ENCODE measurements at places on chromosomes 6 and 20.

DNA sequence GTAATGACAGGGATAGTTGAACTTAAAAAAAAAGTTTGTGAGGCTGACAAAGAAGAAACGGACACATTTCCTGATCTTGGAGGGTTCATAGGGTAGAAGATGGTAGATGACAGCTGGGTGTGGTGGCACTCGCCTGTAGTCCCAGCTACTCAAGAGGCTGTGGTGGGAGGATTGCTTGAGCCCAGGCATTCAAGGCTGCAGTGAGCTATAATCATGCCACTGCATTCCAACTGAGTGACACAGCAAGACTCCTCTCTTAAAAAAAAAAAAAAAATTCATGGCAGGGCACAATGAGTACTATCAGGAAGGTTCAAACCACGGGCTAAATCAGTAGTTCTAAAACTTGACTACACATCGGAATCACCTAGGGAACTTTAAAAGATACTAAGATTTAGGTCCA, 2.0 kb upstream of the MICA start:
- DNase-seq = peak; percentile 43

DNA sequence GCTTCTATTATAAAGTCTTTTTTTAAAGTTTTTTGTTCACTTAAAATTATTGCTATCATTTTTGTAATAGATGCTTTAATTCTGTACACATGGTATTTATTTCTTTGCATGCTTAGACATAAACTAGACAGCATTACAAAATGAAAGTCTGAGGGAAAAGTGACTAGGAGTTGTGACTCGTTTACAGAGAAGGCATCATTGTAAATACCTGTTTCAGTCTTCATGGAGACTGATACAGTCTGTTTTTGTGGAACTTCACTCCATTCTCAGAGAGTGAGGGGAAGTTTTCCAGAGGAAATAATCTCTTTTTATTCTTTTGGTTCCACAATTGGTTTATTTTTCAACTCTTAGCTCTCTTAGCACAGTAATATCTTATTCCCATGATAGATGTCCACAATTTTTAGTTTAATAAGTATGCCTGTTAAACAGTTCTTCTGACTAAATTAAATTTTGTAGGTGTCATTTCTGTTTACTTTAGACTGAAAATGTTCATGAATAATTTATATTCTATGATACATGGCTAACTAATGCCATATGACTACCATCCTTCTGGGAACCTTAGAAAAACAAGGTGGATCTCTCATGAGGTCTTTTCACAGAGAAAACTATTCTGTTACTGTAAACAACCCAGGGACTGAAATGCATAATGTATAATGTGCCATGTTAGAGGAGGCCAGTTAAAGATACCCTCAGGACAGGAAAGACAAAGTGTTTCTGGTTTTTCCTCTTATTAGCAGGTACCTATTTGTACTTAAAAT, 69.2 kb downstream of the MYO6 start:
- no peak for DNase-seq

DNA sequence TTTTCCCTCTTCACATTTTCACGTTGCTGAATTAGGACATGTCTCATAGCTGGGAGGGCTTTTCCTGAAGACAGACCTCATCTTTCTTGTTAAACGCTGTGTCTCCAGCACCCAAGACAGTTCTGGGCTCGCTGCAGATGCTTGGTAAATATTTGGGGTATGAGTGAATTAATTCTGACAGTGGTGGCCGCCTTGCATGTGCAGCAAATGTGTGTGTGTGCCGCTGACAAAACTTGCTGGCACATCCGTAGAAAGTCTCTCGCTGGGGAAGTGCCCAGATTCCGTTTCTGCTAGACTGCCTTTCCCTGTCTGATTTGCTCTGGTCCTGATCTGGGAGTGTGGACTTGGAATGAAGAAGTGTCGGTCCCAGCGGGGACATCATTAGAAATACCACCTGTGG, 48.2 kb upstream of the ZNFX1 start:
- DNase-seq = no peak

DNA sequence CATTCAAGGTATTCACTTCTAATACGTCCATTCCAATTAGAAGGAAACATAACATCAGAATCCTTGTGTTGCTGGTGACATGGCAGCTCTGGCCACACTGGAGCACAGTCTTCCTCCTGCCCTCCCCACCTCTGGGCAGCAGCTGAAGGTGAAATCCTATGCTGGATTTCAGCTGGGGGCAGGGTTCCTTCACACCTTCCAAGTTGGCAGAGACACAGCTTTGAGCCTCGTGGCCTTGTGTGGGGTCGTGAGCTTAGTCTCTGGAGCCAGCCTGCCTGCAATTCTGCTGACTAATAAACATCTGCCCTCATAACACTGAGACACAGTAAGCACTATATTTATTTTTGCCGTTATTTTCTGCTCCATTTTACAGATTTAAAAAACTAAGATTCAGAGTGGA, 218.9 kb upstream of the RIN2 start:
- no peak for DNase-seq

- no peak for DNase-seq
Measured at GRCh38 chr20:9137001-9137400, 68.1 kb downstream of the PLCB4 start.

GRCh38 chr6:170203212-170203611, 87.7 kb downstream of the DLL1 start:
- DNase-seq = no peak

GRCh38 chr20:5927749-5928462, 22.4 kb downstream of the TRMT6 start:
- DNase-seq = no peak

GRCh38 chr6:42404484-42404883, 47.2 kb downstream of the TRERF1 start:
- DNase-seq = no peak

DNA sequence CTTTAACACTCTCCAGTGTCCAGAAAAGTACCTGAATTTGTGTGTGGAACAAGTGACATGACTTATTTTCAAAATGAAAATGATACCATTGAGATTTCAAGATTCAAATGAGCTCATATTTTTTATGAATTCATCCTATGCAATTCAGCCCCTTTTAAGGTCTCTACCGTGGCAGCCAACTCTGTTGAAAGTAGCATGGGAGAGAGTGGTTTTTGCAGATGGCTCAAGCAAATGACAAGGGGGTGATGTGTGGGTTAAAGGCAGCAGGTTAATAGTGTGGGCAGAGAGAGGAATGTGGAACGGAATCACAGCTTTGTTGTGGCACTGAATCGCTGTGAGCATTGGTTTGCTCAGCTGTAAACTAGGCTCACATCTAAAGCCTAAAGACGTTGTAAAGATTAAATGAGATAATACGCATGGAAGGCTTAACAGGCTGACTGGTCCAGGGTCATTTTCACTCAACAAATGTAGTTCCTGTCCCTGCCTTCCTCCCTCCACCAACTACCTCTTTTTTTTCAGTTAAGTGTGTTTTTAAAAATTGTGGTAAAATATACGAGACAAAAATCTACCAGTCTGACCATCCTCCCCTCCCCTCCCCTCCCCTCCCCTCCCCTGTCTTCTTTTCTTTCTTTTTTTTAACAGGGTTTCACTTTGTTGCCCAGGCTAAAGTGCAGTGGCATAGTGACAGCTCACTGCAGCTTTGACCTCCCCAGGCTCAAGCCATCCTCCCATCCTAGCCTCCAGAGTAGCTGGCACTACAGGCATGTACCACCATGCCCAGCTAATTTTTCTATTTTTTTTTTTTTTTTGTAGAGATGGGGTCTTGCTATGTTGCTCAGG, 114.7 kb upstream of the ZNF217 start:
- peak; percentile 52 for DNase-seq

GRCh38 chr20:63432577-63433325, 39.7 kb downstream of the KCNQ2 start:
- no peak for DNase-seq

DNA sequence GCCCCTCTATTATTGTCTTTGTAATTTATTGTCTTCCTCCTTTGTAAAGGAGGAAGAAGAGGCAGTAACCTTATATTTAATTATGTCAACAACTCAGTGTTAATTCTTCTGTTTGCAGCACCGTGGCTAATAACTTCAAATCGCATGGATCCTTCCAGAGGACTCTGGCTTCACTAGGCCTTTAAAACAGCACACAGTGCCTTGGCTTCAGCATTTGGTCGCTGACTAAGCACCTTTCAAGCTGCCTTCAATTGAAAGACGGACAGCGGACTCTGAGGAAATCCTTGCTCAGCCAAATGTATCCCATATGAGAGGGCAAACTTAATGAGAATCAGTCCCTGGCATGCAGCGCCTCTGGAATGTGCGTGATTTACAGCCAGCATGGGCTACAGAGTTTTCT, 64.2 kb downstream of the SGK1 start:
- DNase-seq = no peak

- DNase-seq = no peak
Measured at GRCh38 chr6:53868626-53869025, 73.8 kb downstream of the LRRC1 start.

All from natural killer cell (primary cell).